ENCODE measurements at places on chromosomes 1 and 21.

- H3K27me3 ChIP-seq = no peaks in the 10 kb centered on the region
- no peak for DNase-seq
- H3K4me3 ChIP-seq = no peak overlapping the region
- H3K4me1 ChIP-seq = no peaks in the 10 kb centered on the region
- no peak overlapping the region for H3K27ac ChIP-seq
These were observed 90.0 kb downstream of the TYW3 start for GRCh38 chr1:74822851-74823401.

DNA sequence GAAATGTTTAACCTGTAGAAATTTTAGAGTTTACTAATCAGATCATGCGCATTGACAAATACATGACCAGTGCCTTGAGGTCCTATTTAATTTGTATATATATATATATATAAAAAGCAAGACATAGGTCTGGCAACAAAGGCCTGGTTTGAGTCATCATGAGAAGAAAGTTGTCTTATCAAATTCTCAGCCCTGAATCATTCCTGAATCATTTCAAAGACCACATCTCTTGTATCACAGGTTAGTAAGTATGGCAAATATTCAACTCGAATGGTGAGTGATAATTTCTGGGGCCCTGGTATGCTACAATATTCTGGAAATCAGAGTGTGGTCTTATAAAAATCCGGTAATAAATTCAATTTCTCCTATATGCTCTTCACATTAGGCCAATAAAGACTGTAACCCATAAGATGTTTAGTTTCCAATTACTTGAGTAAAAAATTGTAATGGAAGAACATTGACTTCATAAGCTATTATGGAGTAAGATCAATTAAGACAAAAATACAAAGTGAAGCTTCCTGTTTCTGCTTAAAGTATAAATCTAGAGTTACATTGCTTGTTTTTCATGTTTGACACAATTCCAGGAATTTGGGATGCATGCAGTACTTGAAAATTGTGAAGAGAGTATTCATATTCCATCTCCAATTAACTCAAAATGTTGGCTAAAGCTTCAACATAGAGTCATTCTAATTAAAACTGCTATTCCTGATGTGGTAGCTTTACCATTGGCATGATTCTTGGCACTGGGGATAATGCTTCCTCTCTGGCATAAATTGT lies 309.4 kb downstream of the BRINP3 start:
- H3K4me1 ChIP-seq = no peaks in the 10 kb centered on the region
- no peak overlapping the region for H3K4me3 ChIP-seq
- DNase-seq = no peak
- no peak overlapping the region for H3K27ac ChIP-seq
- no peaks in the 10 kb centered on the region for H3K36me3 ChIP-seq

GRCh38 chr1:96388421-96389310 lies 332.9 kb upstream of the PTBP2 start:
- no peaks in the 10 kb centered on the region for H3K4me1 ChIP-seq
- no peak overlapping the region for H3K4me3 ChIP-seq
- no peaks in the 10 kb centered on the region for H3K27me3 ChIP-seq
- DNase-seq = no peak
- no peaks in the 10 kb centered on the region for H3K36me3 ChIP-seq

- no peak for DNase-seq
- 0 out of 2 replicates have a peak, but pooled peaks cover 2% of the 10 kb centered on the region for H3K4me1 ChIP-seq
- no peaks in the 10 kb centered on the region for H3K36me3 ChIP-seq
- H3K27ac ChIP-seq = no peak overlapping the region
- H3K27me3 ChIP-seq = no peaks in the 10 kb centered on the region
These were observed 113.6 kb downstream of the NEK7 start for GRCh38 chr1:198270273-198270828.

GRCh38 chr1:223713546-223714420 lies 1.4 kb downstream of the CAPN2 start:
- H3K4me1 ChIP-seq = peaks cover 28% of the 10 kb centered on the region
- H3K36me3 ChIP-seq = no peaks in the 10 kb centered on the region
- H3K27me3 ChIP-seq = peaks cover 76% of the 10 kb centered on the region
- DNase-seq = no peak

DNA sequence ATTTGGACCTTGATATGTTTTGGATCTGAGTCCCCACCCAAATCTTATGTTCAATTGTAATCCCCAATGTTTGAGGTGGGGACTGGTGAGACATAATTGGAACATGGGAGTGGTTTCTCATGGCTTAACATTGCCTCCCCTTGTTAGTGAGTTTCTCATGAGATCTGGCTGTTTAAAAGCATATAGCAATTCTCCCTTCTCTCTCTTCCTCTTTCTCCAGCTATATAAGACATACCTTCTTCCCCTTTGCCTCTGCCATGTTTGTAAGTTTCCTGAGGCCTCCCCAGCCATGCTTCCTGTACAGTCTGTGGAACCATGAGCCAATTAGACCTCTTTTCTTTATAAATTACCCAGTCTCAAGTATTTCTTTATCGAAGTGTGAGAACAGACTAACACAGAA lies 692.4 kb downstream of the KCNT2 start:
- H3K4me1 ChIP-seq = no peaks in the 10 kb centered on the region
- no peaks in the 10 kb centered on the region for H3K36me3 ChIP-seq
- no peaks in the 10 kb centered on the region for H3K27me3 ChIP-seq

DNA sequence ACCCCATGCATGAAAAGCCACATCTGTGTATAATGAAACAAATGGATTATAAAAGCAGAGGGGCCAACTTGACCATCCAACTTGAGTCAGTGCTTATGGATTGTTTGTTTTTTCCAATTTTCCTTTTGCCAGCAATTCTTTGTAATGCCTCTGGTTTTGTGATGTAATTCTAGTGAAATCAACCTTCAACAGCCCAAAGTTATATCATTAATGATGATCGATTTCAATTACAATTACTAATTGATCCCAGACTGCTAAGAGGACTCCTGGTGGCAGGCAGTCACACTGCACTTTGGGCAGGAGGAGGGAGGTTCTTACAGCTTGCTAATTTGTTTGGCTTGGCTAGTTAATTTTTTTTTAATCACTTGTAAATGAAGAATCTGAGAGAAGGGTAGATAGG lies 552.3 kb downstream of the NUF2 start:
- H3K4me1 ChIP-seq = peaks cover 23% of the 10 kb centered on the region
- no peaks in the 10 kb centered on the region for H3K36me3 ChIP-seq
- no peaks in the 10 kb centered on the region for H3K27me3 ChIP-seq
- peak; percentile 34 for DNase-seq
- H3K4me3 ChIP-seq = no peak overlapping the region

DNA sequence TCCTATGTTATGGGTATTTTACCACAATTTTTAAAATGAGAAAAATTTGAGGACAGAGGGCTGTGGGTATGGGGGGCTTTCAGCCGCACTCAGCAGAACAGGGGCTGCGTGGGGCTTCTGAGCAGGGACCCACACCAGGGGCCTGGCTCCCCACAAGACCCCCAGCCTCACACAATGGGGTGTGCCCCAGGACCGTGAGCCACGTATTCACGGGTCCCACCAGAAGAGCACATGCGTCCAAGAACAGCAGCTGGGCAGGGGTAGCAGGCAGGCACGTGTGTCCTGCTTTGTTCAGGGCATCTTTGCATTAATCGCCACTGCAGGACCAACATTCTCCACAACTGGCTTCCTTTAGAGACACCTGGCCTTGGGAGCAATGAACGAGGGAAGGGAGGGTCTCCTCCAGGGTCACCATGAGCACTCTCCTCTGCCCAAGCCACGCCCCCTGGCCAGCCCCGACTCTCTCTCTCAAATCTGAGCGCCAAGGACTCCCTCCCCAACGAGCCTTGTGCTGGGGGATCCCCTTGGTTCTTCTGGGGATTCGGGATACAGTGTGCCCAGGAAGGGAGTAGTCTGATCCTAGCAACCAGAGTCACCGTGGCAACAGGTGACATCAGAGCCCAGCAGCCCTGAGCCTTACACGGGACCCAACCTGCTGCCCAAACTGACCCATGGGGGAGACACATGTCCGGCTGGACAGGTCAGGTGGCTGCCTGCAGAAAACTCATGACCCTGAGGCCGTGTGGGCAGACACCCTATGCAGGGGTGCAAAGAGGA lies 7.4 kb upstream of the ARF1 start:
- no peak overlapping the region for H3K4me3 ChIP-seq
- no peaks in the 10 kb centered on the region for H3K36me3 ChIP-seq
- H3K27me3 ChIP-seq = peaks cover 99% of the 10 kb centered on the region
- H3K27ac ChIP-seq = no peak overlapping the region
- peaks cover 5% of the 10 kb centered on the region for H3K4me1 ChIP-seq

- no peak overlapping the region for H3K27ac ChIP-seq
- H3K27me3 ChIP-seq = no peaks in the 10 kb centered on the region
- H3K36me3 ChIP-seq = peaks cover 17% of the 10 kb centered on the region
- DNase-seq = no peak
- no peaks in the 10 kb centered on the region for H3K4me1 ChIP-seq
These were observed 21.6 kb downstream of the NSUN4 start for GRCh38 chr1:46362158-46362557.

DNA sequence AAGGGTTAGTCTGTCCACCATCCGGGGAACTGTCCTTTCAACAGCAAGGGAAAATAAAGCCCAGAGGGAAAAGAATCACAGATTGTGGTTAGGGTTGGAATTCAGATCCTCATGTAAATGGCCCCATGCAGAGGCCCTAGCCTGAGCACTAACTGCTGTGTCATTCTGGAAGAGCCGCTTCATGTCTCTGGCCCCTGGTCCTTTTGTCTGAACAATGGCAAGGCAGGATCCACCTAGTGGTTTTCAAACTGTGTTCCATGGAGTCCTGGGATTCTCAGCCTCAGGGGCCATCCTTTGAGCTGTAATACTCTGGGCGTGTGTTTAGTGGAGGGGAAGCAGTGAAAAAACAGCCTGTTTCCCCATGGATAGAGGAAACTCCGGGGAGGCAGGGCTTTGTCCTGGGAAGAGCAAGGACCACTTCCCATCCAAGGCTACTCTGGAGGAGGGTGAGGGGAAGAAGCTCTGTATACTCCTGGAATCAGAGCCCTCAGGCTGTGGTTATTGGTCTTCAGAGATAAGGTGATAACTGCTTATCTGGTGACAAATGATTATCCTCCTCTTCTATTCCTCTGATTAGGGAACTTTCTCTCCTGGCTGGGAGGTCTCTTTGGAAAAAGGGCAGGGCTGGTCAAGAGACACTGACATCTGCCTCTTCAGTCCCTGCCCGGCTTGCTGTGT lies 19.2 kb downstream of the PAX7 start:
- H3K27me3 ChIP-seq = peaks cover 94% of the 10 kb centered on the region
- peaks cover 89% of the 10 kb centered on the region for H3K4me1 ChIP-seq
- H3K27ac ChIP-seq = no peak overlapping the region
- H3K4me3 ChIP-seq = no peak overlapping the region
- DNase-seq = peak; percentile 73

DNA sequence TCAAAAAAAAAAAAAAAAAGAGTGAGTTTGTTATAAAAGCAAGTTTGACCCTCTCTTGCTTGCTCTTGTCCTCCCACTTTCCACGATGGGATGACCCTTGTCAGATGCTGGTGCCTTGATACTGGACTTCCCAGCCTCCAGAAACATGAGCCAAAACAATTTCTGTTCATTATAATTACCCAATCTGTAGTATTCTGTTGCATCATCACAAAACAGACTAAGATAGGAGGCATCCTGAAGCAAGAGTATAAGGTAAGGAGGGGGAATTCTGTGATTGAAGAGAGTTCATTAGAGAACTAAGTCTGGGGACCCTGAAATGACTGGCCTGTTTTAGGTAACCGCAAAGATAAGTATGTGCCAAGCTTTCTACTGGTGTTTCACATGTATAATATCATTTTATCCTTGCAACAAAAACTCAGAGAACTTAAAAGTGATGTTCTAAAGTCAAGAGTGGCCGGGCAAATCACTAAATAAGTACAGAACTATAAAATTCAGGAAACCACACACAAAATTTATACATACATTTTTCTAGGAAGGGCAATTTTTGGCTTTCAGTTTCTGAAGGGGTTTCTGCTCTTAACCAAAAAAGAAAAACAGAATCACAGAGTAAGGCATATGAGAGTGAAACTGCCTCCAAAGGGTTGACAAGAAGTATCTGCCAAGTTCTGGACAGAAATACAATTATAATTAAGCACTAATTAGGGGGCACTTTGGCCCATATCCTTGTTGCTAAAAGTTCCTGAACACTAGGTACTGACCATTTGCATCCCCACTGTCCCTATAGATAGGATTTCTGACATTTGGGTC lies 14.0 kb downstream of the DNALI1 start:
- H3K4me3 ChIP-seq = no peak overlapping the region
- H3K36me3 ChIP-seq = peaks cover 83% of the 10 kb centered on the region
- H3K27ac ChIP-seq = no peak overlapping the region
- no peaks in the 10 kb centered on the region for H3K27me3 ChIP-seq
- no peak for DNase-seq
- no peaks in the 10 kb centered on the region for H3K4me1 ChIP-seq

DNA sequence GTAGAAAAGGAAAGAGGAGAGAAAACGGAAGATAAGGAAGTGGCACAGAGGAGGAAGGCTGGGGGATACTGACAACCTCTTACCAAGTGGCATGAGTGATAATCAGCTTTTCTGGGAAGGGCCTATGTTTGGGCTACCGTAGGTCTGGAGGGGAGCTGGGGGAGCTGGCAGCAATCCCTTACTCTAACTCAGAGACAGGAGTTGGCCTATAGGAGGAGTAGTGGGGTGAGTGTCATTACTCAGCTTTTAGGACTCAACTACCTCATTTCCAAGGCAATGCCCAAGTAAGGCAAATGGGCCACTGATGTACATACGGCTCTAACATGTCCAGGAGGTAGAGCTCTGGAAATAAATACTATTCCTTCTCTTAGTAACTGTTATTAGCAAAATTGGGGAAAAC lies 48.7 kb upstream of the DMRTA2 start:
- peak; percentile 40 for DNase-seq
- no peaks in the 10 kb centered on the region for H3K36me3 ChIP-seq
- no peak overlapping the region for H3K4me3 ChIP-seq
- H3K27ac ChIP-seq = no peak overlapping the region

- H3K36me3 ChIP-seq = no peaks in the 10 kb centered on the region
- H3K4me3 ChIP-seq = no peak overlapping the region
- no peaks in the 10 kb centered on the region for H3K27me3 ChIP-seq
- no peak overlapping the region for H3K27ac ChIP-seq
These were observed 54.1 kb downstream of the C8A start for GRCh38 chr1:56908619-56909221.

GRCh38 chr1:92480813-92481598 lies 5.7 kb downstream of the GFI1 start:
- DNase-seq = peak; percentile 59
- H3K27ac ChIP-seq = no peak overlapping the region
- peak overlapping the region; percentile 75 for H3K4me3 ChIP-seq
- H3K27me3 ChIP-seq = peaks cover 100% of the 10 kb centered on the region
- H3K4me1 ChIP-seq = peaks cover 25% of the 10 kb centered on the region

DNA sequence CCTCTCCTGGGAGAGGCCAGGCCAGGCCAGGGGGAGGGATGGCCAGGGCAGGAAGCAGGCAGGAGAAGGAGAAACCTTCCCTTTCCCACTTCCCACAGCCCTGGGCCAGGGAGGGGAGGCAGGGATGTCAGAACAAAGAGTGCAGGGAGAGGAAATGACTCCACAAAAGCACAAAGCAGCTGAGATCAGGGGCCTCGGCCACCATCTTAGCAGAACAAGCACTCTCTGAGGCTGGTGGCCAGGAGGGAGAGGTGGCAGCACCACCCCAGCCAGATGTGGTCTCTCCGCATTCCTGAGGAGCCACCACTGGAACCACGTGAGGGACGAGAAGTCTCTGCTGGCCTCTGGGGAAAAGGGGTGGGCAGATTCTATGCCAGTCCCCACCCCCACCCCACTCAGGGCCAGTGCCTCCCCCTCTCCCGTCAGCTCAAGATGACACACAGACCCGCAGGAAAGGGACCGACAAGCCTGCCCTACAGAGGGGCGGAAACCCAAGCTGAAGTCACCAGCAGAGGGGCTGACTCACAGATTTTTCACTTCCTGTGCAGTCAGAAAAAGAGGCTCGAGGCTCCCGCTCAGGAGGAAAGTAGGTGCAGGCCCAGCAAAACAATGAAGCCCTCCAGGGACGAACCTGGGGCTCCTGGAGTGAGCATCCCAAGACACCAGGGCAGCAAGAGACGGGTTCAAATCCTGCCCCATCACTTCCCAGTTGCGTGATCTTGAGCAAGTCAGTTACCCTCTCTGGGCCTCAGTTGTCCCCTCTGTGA lies 24.1 kb upstream of the ALDH4A1 start:
- H3K4me1 ChIP-seq = no peaks in the 10 kb centered on the region
- H3K4me3 ChIP-seq = no peak overlapping the region
- no peaks in the 10 kb centered on the region for H3K27me3 ChIP-seq

Measured in GM23338 (cell line).